ENCODE measurements at places on chromosomes 16 and 17. TPM values are rescaled to one million over a fixed set of nuclear protein-coding genes. Genes with fewer than 3 reads are reported as not detected.
A peak's percentile ranks its signal among the peaks of the same experiment; 100 is the strongest.

The UNC45B gene
- total RNA-seq = not detected

GRCh38 chr17:67644061-67644460 is 73.7 kb upstream of the NOL11 start:
- no peak for DNase-seq

The TOM1L2 gene
- total RNA-seq = 34.1 TPM

GRCh38 chr17:33551911-33552310 is 258.8 kb upstream of the ASIC2 start:
- no peak for DNase-seq

- peak; percentile 56 for DNase-seq
Measured at GRCh38 chr16:69017036-69017783, 88.2 kb upstream of the HAS3 start.

The DNAH17 gene
- not detected for total RNA-seq

The PDE6G gene
- total RNA-seq = not detected

DNA sequence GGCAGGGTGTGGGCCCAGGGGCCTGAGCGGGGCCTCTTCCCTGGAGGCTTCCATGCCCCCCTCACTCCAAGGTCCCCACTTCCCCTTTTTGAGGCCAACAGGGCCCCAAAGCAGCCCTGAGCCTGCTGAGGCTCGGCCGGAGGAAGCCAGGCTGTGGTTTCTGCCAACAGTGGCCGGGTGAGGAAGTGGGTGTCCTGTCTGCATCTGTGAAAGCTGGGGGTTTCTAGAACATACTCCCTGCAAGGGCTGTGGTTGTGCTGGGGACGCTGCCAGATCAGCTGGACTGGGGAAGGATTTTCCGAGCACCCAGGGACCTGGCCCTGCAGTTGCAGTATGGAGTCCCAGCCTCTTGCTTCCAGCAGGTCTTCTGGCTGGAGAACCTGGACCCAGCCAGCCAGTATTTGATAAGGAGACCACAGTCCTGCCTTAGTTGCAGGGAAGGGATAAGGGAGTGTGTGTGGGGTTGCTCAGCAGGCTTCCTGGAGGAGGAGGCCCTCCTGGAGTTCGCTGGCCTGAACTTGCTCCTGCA is 15.7 kb downstream of the ADCY7 start:
- peak; percentile 61 for DNase-seq

GRCh38 chr16:56931271-56931891 is 561 bp upstream of the HERPUD1 start:
- DNase-seq = no peak

DNA sequence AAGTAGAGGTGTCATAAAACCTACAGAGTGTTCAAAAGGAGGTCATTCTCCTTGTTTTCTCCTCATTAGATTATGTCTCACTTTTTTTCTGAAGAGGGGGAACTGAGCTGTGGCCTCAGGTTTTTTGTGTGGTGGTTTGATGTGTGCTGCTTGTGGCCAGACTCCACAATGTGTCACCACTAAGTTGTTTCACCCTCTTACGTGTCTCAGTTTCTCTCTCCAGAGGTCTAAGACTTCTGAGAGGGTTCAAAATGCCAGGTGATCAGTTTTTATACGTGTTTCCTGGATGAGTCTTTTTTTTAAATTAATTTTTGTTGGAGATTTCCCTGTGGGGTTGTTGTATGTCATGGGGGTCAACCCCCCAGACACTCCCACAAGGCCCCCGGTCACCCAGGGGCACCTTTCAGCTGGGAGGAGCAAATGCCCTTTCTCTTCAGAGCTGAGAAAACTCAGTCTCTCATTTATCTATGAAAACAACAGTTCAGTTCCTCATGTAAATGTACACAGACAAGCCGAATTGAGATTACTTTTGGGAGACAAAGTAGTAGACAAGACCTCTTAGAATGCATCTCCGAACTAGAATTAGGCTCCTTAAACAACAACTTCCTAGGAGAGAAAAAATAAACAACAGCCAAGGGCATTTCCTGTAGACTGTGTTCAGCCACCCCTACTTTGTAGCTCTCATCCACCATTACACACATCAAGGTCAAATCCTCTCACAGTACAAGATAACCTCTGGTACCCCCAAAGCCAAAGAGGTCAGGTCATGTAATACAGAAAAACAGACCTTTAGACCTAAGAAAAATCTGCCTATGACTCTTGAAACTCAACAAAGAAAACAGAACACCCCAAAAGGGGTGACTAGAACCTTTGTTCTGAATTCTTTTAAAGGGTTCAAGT is 23.9 kb upstream of the TMEM98 start:
- no peak for DNase-seq

The PDPK1 gene
- total RNA-seq = 37.1 TPM

DNA sequence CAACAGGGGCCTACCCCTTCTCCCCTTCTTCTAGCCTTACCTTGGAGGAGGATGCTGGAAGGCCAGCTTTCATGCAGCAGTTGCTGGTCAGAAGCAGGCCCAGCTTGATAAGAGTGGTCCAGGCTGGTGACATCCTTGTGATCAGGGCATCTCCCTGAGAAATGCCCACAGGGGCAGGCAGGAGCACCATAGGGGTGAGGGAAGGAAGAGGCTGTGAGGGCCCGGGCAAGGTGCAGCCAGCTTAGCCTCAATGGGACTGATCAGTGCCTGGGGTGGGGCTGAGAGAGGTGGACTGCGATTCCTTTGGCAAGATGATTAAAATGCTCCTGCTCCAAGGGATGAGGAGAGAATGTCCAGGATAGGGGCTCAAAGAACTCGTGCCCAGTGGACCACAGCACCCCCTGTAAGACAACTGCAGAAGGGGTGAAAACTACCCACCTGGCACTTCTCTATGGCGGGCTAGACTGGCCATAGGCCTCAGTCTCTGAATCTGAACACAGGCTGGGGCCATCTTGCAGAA is 9.5 kb upstream of the GALK1 start:
- no peak for DNase-seq

- DNase-seq = no peak
Measured at GRCh38 chr16:47058295-47059086, 85.0 kb upstream of the DNAJA2 start.

Data from fibroblast of villous mesenchyme (primary cell).